HS-5 (cell line): ENCODE measurements at places on chromosomes 1 and 21.

GRCh38 chr1:18549906-18550305 lies 69.2 kb downstream of the KLHDC7A start:
- no peak for DNase-seq

DNA sequence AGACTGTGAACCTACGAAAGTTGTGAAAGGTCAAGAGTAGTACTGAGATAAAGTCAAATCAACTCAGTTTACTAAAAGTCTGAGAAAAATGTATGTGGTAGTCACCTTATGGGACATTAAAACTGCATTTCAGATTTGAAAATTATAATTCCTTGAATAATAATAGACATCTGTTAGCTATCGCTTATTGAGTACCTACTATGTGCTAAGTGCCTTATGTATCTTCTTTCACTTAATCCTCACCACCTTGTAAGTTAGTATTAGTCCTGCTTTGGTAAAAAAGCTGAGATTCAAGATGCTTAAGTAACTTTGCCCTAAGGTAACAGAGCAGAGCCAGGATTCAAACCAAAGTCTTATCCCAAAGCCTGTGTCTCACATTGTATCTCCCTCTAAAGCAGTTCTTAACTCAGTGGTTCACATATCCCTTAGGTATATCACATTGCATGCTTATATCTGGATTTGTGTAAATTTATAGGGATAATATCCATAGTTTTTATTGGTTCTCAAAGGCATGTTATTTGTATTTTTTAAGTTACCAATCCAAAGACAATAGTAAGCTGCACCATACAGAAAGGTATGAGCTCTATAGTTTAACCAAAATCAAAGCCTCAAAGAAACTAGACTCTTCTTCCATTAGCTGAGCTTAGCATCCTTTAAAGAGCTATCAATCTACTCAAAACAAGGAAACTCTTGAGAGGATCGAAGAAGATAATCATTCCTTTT lies 865 bp downstream of the PIGC start:
- no peak for DNase-seq

- peak; percentile 93 for DNase-seq
These were observed 167.2 kb downstream of the FMN2 start for GRCh38 chr1:240258910-240259309.

DNA sequence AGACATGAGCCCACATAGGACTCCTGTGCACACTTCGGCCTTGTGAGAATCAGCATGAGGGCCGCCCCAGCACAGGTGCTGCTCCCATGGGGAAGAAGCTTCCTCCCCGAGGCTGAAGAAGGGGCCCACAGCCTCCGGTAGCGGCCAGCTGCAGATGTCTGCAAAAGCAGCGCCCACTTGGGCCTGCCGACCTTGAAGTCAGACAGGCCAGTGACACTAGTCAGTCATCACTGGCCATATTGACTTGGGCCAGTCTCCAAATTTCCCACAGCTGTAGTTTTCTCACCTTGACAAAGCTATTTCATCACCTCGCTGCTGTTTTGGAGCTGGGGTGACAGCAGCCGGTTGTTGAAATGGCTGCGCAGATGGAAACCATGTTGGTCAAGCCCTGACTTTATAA lies 83.0 kb downstream of the RIPK4 start:
- no peak for DNase-seq

DNA sequence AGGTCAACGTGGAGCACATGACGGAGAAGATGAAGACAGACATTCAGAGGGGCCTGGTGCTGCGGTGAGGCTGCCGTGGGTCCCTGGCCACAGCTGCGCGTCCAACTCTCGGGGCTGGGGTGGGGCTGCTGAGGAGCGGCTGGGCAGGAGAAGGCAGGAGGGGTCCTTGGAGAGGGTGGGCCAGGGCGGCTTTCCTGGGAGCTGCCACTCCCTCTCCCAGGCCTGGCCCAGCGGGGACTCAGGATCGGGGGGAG lies 14.4 kb downstream of the CFAP410 start:
- no peak for DNase-seq

- no peak for DNase-seq
These were observed 10.1 kb downstream of the RUNX3 start for GRCh38 chr1:24919791-24920532.

GRCh38 chr1:167401260-167401873 lies 117.0 kb downstream of the CD247 start:
- peak; percentile 20 for DNase-seq

- no peak for DNase-seq
These were observed 4.7 kb upstream of the TINAGL1 start for GRCh38 chr1:31571340-31572295.

DNA sequence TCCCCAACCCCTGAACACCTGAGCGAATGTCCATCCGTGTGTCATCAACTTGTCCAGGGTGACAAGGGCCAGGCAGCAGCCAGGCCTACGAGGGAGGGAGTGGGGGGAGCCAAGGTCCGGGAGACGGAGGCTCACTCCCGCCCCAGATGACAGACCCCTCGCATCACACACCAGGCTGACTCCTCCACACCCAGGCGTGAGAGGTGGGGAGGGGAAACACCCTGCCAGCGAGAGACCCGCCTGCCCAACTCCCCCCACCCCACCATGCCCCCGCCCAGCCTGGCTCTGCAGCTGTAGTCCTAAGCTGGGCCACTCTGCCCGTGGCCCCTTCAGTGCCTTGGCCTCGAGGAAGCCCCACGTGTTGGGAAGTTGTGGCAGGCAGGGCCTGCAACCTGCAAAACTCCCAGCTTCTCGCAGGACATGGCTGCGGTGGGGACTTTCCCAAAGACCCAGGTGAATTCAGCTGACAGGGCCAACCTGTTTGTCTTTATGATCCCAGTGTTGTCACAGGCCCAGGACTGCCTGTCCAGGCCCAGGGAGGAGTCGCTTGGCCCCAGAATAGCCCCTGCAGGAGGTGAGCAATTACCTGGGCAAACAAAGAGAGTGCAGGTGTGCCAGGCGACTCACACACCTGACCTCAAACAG lies 62.9 kb downstream of the RIPK4 start:
- no peak for DNase-seq

GRCh38 chr1:3886106-3886670 lies 13.9 kb downstream of the C1orf174 start:
- DNase-seq = no peak

DNA sequence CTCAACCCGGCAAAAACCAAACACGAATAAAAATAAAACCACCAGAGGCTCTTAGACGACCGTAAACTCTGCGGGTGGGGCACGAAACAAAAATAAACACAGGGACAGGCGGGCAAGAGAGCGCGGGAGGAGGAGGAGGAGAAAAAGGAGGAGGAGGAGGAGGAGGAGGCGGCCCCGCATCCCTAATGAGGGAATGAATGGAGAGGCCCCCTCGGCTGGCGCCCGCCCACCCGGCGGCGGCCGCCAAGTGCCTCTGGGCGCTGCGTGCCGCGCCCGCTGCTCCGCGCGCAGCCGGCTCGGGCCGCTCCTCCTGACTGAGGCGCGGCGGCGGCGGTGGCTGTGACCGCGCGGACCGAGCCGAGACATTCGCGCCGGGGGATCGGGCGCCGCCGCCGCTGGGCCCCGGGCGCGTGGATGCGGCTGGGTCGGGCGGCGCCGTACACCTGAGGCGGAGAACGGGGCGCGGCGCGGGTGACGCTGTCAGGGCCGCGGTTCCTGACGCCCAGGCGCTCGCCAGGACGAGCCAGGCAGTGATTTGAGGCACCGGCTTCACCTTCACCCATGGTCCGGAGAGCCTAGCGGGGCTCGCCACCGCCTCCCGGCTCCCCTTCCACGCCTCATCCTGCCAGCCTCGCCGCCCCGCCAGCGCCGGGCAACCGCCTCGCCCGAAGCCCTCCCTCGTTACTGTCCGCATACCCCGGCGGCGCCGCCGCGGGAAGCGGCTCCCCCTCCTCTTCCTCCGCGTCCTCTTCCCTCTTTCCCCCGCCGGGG lies at the start of gene MARK1:
MARK1 (plus strand) TSS at position 229 of the 771 bp plus-strand sequence. CDS start 687 bp downstream, outside the sequence.
- no peak for DNase-seq

GRCh38 chr1:71634159-71634558 lies 553.3 kb upstream of the ZRANB2 start:
- DNase-seq = no peak

- DNase-seq = no peak
These were observed 17.1 kb downstream of the COL6A2 start for GRCh38 chr21:46114963-46115362.

- no peak for DNase-seq
These were observed 75.8 kb downstream of the FOXJ3 start for GRCh38 chr1:42259059-42259738.

DNA sequence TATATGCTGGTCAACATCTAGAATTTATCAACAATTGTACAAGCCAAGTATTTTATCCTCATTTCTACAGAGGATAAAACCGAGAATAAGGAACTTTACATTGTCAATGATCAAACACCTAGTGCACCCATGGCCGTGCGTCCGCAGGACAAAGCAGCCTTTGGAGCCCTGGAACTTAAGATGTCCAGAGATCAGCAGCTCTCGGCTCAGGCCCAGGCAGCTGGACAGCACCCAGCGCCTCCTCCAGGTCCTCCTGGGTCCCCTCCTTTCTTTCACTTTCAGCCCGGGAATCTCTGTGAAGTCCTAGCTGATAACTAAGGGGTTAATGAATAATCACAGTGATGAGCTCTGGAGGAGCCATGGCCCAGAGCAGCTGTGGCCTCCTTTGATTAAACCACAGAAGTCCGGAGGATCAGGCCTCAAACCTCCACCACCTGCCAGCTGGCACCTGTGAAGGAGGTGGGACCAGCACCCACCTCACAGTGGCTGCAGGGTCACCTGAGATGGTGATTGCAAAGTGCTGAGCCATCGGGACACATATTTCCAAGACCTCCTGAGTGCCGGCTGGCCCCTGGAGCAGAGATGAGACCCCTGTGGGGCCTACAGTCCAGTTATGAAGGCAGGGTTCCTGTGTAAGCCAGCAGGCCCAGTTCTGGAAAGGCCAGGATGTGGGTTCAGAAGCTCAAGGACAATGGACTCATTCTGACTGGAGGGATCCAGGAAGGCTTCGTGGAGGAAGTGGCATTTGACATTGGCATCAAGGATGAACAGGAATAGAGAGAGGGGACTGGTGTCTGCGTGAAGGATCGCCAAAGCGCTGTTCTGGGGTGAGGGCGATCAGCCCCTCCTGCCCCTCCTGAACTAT lies 11.6 kb upstream of the SAMD11 start:
- DNase-seq = no peak

- no peak for DNase-seq
These were observed 9.4 kb upstream of the NEK2 start for GRCh38 chr1:211684791-211685190.

GRCh38 chr1:184582411-184582810 lies 172.2 kb downstream of the EDEM3 start:
- no peak for DNase-seq

- DNase-seq = no peak
These were observed 4.1 kb upstream of the PTPN7 start for GRCh38 chr1:202164271-202165037.

- DNase-seq = no peak
These were observed 66.8 kb upstream of the ACTL8 start for GRCh38 chr1:17688217-17688810.

DNA sequence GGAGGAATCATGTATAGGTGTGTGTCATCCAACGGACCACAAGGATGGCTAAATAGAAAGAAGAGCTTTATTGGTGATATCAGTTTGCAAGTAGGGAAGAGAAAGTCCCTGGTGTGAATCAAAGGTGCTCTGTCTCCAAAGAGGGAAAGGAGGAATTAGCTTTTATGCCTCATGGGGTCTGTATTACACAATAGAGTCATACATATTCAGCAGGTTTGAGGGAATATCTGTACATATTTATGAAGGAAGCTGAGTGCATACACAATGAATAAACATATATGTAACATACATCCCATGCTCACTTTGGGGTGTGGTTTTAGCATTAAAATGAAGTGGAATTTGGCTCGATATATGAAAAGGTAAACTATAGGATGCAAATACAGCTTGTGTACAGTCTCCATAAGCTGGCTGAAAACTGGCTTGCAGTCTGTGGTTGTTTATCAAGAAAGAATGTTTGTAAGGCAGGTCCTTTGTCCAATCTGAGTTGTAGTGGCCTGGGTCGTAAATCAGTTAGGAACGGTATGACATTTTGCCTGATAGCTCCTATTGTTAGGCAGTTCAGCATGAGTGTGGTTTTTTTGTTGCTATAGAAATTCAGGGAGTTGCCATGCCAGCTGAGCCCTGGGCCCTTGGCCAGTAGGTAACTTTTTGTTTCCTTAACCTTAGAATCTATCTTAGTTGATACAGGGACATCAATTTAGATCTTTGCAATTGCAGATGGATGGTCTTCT lies 198.0 kb upstream of the ZP4 start:
- no peak for DNase-seq
